NCI-H2107 (cell line): ENCODE measurements at places on chromosomes 4 and X.

DNA sequence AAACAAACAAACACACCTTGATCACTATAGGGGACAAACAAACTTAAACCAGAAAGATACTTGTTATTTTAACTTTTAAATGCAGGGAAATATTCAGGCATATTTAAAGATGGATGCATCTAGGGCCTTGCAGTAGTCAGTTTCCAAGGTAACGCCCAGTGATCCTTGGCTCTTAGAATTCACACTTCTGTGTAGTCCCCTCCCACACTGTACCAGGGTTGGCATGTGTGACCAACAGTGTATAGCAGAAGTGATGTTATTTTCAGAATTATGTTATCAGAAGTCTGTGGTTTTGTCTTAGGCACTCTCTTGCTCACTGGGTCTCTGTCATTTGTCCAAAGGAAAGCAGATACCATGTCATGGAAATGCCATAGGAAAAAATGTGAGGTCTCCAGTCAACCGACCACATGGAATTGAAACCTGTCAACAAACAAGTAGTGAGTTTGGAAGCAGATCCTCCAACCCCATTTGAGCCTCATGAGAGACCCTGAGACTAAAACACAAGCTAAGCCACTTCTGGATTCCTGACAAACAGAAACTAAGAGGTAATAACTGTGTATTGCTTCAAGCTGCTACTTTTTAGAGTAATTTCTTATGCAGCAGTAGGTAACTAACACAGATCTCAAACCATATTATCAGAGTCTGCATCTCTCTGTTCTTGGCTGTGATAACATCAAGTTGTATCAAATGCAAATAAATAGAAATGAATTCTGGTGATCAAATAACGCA lies 670.3 kb downstream of the KCTD8 start:
- no peak for DNase-seq

GRCh38 chrX:31323658-31324057 lies 251.8 kb upstream of the FTHL17 start:
- DNase-seq = no peak

GRCh38 chr4:161907590-161907955 lies 256.2 kb downstream of the FSTL5 start:
- no peak for DNase-seq

- no peak for DNase-seq
These were observed 366.0 kb downstream of the DHRSX start for GRCh38 chrX:2134782-2135181.

- no peak for DNase-seq
These were observed 64.5 kb upstream of the WDR1 start for GRCh38 chr4:10180927-10181744.

- no peak for DNase-seq
These were observed 103.5 kb upstream of the VEGFC start for GRCh38 chr4:176896211-176896610.

- DNase-seq = no peak
These were observed 25.7 kb downstream of the TRPC5 start for GRCh38 chrX:112056886-112057285.

- DNase-seq = no peak
These were observed 430.0 kb downstream of the INPP4B start for GRCh38 chr4:142416121-142416520.

DNA sequence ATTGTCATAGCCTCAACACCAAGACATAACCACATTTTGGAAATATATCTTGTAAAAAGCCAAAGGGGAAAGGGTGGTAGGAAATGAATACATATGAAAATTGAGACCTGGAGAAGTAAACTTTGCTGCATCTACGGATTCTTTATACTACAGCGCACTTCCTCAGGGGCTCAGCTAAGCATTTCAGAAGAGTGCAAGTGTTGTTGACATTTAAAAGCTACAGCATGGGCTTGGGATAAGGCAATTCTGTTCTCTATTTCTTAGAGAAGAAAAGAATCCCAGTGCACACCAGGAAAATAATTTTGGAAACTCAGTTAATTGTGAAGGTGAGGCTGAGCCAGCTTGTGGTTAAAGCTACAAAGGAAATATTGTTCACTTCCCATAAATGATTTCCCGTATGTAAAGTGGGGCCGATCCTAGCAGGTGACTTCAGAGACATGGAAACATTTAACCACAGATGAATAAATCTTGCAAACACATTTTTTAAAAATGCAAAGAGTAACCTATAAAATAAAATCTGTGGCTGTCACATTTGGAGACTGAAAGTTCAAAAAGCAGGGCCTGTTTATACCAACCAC lies 12.6 kb upstream of the GBA3 start:
- no peak for DNase-seq

- no peak for DNase-seq
These were observed 35.3 kb upstream of the CXCL8 start for GRCh38 chr4:73705056-73705432.

GRCh38 chr4:22238742-22239141 lies 277.1 kb downstream of the ADGRA3 start:
- DNase-seq = no peak

GRCh38 chr4:56748271-56748670 lies 67.2 kb upstream of the HOPX start:
- DNase-seq = no peak

GRCh38 chrX:139559383-139560042 lies 29.0 kb downstream of the F9 start:
- no peak for DNase-seq

DNA sequence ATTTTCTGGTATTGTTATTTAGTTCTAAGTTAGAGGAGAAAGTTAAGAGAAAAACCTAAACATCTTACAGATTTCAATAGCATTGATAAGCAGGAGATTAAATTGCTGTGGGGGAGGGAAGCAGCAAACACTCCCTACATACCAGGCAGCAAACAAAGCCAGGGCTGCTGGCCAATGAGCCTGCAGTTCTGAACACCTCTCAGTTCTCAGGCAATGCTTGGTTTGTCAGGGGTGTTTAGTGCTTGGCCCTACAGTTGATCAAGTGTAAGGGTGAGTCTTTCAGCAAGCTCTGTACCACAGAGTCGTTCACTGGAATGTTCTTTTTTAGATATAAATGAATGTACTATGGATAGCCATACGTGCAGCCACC lies 38.6 kb downstream of the EGFL6 start:
- DNase-seq = no peak

GRCh38 chr4:116358633-116359222 lies 726.6 kb downstream of the TRAM1L1 start:
- peak; percentile 1 for DNase-seq

GRCh38 chr4:8648296-8648695 lies 55.7 kb downstream of the CPZ start:
- no peak for DNase-seq

DNA sequence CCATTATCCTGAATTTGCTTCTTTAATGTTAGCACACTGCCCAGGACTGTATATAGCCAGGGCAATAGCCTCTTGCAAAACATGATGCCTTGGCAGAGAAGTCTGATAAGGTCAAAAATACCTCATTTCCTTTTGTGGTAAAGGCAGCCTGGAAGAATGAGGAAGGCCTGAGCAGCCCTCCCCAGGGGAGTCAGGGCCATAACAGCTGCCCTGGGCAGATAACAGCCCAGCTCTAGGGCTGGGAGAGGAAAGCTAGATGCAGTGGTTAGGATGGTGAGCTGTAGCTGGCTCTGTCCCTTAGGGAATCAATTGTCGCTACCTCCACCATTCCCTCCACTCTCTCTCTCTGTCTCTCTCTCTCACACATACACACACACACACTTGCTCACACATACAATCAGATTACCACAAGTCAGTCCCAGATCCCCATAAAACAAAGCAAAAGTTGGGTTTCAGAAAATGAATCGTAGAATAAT lies 29.2 kb downstream of the EFHC2 start:
- no peak for DNase-seq

DNA sequence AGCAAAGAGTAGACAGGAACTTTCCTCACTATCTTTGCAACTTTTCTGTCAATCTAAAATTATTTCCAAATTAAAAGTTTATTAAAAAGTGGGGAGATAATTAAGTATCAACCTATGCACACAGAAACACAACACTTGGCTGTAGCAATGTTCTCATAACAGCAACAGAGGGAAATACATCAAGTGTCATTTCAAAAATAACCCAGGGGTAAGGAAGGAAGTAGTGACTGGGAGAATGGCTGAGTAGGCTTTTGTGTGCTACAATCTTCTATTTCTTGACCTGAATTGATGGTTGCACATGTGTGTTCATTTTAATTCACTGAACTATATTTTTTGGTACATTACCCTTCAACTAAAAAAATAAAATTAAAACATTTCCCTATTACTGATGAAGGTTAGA lies 67.5 kb downstream of the ABCG2 start:
- DNase-seq = no peak

GRCh38 chrX:70196961-70197720 lies 19.9 kb downstream of the DGAT2L6 start:
- peak; percentile 27 for DNase-seq

DNA sequence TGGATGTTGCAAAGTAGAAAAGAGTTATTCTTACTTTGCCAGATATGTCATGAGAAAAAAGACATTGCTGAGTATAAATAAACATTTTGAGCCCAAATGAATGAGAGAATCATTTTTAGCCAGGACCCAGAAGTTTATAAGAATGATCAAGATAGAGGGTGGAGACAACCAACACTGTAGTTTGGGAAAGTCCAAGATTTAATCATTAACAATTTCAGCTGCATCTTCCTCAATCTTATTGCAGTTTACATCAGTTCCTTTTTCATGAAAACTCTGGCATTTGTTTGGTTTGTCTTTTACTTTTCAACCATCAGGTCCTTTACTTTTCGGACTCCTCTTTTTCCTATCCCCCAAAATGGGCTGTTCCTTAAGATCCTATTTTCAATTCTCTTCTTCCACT lies 645.9 kb downstream of the ANKRD50 start:
- DNase-seq = no peak

GRCh38 chr4:85149676-85150075 lies 183.2 kb upstream of the WDFY3 start:
- DNase-seq = no peak

- no peak for DNase-seq
These were observed 281.7 kb downstream of the ZNF674 start for GRCh38 chrX:46263494-46263893.

GRCh38 chr4:10032625-10033024 lies 11.3 kb upstream of the SLC2A9 start:
- no peak for DNase-seq

- no peak for DNase-seq
These were observed 1326.5 kb downstream of the ADGRL3 start for GRCh38 chr4:62526671-62527070.

DNA sequence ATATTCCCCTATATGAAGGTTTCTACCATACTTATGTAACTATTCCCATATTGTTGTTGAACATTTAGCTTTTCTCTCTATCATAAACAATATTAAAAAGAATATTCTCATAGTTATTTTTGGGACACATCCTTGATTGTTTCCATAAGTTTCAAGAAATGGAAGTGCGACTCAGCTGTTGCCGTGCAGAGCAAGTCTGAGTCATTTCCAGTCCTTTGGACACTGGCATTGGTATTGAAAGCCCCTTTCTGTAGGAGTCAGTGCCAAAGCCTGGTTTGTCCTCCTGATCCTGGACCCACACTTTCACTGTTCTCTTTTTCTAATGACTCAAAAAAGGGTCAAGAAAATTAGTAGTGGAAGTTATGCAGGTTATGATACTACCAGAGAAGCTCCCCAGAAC lies 108.3 kb upstream of the DIAPH2 start:
- no peak for DNase-seq

GRCh38 chrX:150438165-150438564 lies 75.0 kb downstream of the MAMLD1 start:
- DNase-seq = no peak

GRCh38 chr4:99436976-99437722 lies 2.0 kb upstream of the ADH7 start:
- no peak for DNase-seq

- no peak for DNase-seq
These were observed 150.6 kb downstream of the SPATA18 start for GRCh38 chr4:52201715-52202114.

GRCh38 chr4:37891260-37892159 lies 626 bp downstream of the TBC1D1 start:
- DNase-seq = no peak

GRCh38 chr4:27096142-27096824 lies 235.6 kb downstream of the STIM2 start:
- no peak for DNase-seq

DNA sequence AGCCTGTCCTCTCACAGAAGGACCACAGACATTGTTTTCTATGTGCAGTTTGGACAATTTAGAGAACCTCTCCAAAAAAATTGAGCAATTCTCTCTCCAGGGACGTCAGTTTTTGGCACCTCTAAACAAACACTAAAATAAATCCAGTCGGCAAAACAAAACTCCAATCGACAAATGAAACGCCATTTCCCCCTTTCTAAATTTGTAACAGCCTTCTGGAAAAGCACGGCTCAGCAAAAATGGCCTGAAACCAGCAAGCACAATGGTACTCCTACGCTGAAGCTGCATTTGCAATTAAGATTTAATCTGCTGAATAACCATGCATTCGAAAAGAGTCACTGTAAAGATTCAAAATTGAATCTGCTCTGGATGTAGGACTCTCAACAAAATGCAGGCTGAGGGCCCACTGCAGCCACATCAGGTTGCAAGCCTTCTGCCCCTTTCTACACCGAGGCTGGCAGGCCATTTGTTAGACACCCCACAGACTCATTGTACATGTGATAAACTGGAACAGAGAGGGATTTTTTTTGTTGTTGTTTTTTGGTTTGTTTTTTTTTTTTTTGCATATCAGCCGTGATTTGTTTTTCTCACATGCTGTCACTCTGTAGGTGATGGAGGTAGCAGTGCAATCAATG lies 79.9 kb upstream of the MAP3K15 start:
- DNase-seq = no peak

DNA sequence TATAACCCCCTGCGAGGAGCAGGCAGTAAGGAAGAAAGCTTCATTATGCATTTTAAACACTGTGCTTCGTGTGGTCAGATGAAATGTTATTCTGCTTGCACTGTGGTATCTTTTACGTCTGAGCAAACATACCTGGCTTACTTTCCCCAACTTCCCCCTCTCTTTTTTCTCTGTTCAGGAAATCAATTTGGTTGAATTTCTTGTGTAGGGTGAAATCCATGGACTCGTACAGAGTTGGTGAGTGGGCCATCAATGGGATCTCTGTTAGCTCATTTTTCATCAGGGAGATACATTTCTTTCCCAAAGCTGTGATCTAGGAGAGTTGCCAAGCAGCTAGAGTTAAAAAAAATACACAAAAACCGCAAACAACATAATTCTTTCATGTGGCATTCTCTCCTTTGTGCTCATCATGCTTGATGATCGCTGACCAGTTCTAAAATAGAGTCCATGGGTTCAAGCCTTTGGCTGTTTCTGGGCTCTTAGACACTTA lies 98.5 kb downstream of the FRAS1 start:
- DNase-seq = no peak
